ENCODE measurements at places on chromosomes 5 and 9.

DNA sequence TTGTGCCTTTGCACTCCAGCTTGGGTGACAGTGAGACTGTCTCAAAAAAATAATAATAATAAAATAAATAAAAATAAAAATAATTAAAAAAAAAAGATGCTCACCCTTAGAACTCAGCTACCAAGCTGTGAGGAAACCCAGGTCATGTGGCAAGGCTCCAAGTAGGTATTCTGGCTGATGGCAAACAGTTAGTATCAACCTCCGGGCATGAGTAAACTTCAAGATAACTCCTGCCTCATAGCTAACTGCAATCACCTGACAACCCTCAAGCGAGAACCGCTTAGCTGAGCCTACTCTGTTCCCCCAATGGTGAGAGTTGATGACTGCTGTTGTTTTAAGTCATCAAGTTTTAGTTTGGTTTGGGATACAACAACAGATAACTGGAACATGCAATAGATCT lies 6.1 kb upstream of the SLC44A1 start:
- no peak for DNase-seq

DNA sequence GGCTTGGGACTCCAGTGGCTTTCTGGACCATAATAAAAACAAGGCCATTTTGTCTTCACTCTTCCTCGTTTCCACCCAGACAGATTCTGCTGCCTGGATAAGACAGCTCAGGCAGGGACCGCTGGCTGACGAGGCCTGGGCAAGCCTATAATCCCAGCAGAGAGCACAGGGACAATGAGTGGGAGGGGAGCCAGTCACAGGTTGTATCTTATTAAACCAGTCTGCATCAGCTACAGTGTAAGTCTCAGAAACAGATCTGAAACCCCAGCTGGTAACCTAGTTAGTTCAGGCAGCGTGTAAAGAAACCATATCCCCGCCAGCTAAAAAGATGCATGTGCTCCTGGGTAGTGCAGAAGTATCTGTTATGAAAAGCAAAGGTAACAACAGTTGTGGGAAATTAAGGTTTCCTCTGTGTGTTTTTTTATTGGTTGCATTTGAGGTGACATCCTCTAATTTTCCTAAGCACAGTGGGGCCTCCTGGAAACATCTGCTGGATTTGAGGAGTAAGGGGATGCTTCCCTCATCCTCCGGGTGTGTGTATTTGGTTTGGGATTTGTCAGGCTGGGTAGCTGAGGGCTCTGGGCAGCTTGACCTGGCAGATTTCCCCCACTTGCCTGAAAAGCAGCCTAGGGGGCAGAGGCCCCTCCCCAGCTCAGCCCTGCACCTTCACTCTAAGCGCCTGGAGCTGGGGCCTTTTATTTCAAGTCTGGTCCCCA lies 15.2 kb upstream of the TAL2 start:
- DNase-seq: no peak

DNA sequence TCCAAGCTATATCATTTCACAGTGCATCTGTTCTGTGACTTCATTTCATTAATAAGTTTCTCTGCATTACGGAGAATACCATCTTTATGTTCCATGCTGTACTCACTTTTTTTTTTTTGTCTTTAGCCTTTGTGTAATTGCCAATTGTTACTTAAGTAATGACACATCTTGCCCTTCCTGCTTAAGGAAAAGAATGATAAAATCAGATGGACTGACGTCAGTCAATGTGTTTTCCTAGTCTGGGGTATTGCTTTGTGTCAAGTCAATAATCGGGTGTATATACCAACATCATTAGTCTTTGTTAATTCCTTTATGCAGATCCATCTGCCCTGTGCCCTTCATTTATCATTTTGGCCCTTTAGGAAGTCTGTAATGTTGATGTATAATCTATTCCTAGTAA lies 133.5 kb downstream of the CD180 start:
- no peak for DNase-seq

- DNase-seq: no peak
Observed at GRCh38 chr5:72860499-72860898, 44.0 kb downstream of the TNPO1 start.

GRCh38 chr9:32218100-32218767 lies 166.2 kb upstream of the ACO1 start:
- DNase-seq: no peak

DNA sequence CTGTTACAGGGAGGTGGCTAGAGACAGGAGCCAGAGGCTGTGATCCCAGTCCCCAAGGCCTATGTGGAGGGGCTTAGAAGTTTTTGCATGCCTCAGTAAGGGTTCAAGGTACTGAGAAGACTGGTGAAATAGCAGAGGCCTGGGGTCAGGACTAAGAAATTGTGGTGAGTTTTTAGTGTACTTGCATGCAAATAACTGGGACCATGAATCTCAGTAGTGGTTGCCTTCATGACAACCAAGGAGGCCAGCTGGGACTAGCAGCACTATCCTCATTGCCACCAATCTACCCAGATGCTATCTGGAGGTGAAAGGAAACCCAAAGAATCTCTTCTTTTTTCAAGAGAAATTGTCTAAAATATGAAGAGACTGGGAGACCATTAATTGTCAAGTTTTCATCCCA lies 395.1 kb downstream of the CETN3 start:
- no peak for DNase-seq
